CD4-positive, alpha-beta T cell treated with Interleukin-21 for 1 hour (primary cell): ENCODE measurements at places on chromosomes 16 and 17.
A peak's percentile ranks its signal among the peaks of the same experiment; 100 is the strongest.

GRCh38 chr17:63946440-63947363, 14.6 kb upstream of the CD79B start:
- peak; percentile 66 for DNase-seq

DNA sequence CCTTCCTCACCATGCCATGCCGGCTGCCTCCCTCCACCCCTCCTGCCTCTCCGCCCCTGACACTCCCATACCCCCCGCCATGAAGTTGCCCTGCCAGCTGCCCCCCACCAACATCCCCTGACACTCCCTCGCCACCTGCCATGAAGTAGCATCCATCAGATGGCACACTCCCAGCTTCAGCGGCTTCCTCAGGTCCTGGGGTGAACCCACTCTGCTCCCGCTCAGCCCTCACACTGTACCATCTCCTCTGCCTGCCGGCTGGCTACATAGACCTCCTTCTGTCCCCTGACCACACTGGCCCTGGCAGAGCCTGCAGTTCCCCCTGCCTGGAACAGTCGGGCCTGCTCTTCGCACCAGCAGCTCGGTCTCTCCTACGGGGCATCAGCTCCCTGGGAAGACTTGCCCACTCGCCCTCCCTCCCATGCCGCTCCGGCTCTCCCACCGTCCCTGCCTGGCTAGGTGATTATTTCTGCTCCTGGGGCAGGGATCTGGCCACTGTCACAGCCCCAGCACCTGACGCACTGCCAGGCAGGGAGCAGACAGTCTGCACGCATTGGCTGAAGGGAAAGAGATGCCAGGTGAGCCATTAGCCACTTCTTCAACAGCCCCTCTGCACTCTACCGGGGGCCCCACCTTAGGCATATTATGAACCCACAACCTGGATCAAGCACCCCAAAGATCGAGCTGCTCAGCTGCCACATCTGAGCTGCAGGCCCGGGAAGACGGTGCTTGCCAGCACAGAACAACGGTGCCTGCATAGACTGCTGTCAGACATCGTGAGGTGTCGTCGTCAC, 9.0 kb downstream of the CANT1 start:
- no peak for DNase-seq

- DNase-seq: peak; percentile 97
Observed at GRCh38 chr17:49361902-49362722, at the start of gene ZNF652. Gene ZNF652, minus strand, starts transcription at chr17:49362250. Its CDS starts 44,525 bp downstream, at chr17:49317725.

GRCh38 chr17:66387392-66387981, 85.1 kb downstream of the PRKCA start:
- no peak for DNase-seq

GRCh38 chr17:75411328-75412067, 6.0 kb upstream of the GRB2 start:
- DNase-seq: no peak

GRCh38 chr17:13004336-13004735, 13.5 kb downstream of the ELAC2 start:
- no peak for DNase-seq

DNA sequence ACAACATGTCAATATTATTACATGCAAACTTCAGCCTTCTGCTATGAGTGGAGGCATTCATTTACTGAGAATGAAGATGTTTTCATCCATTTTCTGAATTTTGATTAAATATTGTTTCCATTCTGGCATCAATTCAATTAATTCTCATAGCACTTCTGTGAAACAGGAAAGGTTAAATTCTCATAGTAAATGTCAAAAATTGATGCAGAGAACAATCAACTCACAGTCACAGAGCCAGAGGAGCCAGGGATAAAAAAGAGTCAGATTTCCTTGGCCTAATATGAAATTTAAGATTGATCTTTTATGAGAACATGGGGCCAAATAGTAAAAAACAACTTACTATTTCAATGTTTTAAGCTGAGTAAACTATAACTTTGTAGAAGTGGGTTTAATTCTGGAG, 183.8 kb upstream of the AXIN2 start:
- DNase-seq: no peak

- DNase-seq: no peak
Observed at GRCh38 chr17:36730857-36731490, 129.6 kb downstream of the MRM1 start.

- no peak for DNase-seq
Observed at GRCh38 chr16:90044111-90044551, 24.9 kb upstream of the DBNDD1 start.

DNA sequence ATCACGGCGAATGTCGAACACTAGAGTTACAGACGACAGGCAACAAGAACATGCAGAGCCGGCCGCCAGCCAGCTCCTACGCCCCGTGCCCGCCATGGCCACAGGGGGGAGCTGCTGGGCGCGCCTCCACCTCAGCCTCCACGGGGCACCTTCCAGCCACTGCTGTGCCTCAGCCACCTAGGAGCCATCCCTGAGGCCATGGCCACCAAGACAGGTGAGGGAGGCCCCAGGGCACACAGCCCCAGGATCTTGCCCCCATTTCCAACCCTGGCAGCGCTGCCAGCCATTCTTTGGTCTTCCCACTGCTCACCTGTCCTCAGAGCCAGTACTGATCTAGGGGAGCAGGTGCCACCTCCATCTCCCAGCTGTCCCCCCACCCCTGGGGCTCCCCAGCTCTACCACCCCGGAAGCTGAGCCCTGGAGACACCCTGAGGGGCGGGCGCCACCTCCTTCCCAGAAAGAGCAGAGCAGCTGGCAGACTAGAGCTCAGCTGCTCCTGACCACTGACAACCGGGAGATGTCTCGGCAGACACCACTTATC, 11.8 kb downstream of the GNPTG start:
- peak; percentile 68 for DNase-seq

- no peak for DNase-seq
Observed at GRCh38 chr17:2386400-2387085, 14.3 kb downstream of the MNT start.

DNA sequence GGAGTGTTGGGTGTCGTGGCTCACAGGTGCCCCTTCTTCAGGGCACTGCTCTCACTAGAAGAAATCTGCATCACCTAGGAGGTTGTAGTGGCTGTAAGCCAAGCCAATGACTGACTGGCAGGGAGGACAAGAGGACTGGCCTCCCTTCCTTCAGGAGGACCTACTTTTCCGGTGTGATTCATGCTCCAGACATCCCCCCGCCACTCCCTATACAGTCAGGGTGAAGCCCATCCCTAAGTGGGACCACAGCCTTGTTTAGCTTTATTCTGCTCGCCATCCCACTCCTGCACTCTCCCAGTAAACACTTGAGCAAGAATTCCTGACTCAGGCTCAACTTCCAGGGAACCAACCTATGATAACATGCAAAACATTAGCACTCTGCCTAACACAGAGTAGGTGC, 67.0 kb downstream of the PLCG2 start:
- DNase-seq: no peak

DNA sequence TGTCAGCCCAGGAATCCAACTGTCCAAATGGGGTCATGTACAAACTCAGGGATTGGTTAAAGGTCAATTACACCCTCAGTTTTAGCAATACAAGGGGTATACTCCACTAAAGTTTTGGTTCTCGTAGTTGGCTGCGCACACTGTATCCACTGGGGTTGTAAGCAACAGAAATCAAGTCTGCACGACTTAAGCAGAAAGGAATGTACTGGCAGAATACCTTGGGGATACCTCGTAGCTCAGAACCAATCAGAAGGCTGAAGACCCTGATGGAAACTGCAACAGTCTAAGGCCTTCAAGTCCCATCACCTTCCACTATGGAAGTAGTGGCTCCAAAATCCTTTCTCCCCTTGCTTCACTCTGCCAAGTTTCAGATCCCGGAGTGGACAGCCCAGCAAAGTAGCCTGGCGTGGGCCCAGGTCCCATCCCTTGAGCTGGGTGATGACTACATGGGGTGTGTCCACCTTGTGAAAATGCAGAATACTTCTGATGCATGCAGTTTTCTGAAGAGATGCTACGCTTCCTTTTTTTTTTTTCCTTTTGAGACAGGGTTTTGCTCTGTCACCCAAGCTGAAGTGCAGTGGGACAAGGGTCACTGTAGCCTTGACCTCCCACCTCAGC, 21.1 kb upstream of the RPH3AL start:
- DNase-seq: no peak

DNA sequence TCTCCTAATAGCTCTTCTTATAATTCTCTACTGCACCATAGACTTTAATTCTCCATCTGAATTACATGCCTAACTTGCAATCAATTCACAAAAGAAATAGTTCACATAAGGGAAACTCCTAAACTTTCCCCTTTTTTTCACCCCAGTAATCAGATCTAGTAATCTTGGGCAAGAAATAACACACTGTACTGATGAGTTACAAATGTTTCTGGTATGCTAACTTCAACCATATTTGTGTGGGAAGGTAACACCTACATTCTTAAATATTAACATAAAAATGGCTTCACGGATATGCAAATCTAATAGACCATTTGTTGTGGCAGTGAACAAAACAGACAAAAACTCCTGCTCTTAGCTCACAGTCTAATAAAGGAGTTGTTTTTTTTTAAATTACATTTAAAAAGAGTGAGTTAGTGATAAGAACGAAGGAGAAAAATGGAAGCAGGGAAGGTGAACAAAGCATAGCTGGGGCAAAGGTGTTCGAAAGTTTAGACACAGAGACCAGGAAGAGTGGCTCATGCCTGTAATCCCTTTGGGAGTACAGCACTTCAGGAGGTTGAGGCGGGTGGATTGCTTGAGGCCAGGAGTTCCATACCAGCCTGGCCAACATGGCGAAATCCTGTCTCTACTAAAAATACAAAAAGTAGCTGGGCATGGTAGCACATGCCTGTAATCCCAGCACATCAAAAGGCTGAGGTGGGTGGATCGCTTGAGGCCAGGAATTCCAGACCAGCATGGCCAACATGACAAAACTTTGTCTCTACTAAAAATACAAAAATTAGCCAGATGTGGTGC, 34.8 kb downstream of the CMTM3 start:
- no peak for DNase-seq

GRCh38 chr16:85832570-85833218, 33.2 kb downstream of the COX4I1 start:
- no peak for DNase-seq

DNA sequence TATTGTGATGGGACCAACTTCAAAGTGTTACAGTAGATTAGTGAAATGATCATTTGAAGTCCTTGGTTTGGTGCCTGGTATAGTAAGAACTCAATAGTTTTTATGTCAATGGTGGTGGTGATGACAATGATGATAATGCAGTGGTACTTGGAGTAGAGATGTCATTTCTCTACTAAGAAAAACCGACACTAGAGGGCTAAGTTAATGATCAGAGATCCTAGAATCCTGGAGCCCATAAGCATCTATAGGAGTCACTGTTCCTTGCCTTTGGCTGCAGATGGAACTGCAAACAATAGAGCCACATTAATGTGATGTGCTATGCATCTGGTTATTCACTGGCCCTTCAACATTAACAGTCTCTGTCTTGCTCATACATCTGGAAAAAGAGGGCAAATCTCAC, 103.8 kb downstream of the ANKFN1 start:
- no peak for DNase-seq

GRCh38 chr16:24346734-24347133, 90.6 kb downstream of the CACNG3 start:
- no peak for DNase-seq

- DNase-seq: no peak
Observed at GRCh38 chr16:13767215-13767614, 152.7 kb upstream of the ERCC4 start.

DNA sequence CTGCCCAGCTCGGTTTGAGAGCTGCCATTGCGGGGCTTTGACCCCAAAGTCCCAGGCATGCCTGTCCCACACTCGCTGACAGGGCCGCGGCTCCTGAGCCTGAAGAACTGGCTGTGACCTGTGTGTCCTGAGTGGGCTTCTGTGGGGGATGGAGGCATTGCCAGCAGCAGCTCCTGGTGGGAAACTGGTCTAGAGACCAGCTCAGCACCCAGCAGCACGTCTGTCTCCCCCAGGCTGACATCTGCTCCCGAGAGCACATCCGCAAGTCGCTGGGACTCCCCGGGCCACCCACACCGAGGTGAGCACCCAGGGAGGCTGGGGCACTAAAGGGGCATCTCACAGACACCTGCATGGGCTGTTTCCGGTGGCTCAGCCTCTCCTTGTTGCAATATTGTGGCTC, 13.4 kb downstream of the ENDOV start:
- no peak for DNase-seq

GRCh38 chr16:28511801-28512789, 5.5 kb upstream of the IL27 start:
- no peak for DNase-seq

- DNase-seq: no peak
Observed at GRCh38 chr17:9872852-9873251, 32.2 kb downstream of the RCVRN start.

GRCh38 chr16:50600582-50601283, 52.5 kb downstream of the NKD1 start:
- DNase-seq: no peak

- no peak for DNase-seq
Observed at GRCh38 chr17:35729405-35729833, 2.0 kb upstream of the RASL10B start.

DNA sequence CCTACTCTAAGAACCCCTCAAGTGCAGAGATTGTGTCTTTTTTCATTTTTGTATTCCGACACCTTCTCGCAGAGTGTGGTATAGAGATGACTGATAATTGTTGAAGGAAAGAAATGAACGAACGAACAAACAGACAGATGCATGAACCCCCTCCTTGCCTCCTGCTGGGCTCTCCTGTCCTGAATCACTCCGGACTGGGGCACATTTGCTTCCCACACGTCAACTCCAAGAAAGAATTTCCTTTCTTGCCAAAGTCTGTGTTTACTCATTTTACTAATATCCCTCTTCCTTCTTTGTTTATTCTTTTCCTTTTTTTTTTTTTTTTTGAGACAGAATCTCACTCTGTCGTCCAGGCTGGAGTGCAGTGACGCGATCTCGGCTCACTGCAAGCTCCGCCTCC, 37.5 kb upstream of the BHLHA9 start:
- DNase-seq: no peak

GRCh38 chr17:52035336-52035915, 123.1 kb downstream of the CA10 start:
- DNase-seq: no peak

DNA sequence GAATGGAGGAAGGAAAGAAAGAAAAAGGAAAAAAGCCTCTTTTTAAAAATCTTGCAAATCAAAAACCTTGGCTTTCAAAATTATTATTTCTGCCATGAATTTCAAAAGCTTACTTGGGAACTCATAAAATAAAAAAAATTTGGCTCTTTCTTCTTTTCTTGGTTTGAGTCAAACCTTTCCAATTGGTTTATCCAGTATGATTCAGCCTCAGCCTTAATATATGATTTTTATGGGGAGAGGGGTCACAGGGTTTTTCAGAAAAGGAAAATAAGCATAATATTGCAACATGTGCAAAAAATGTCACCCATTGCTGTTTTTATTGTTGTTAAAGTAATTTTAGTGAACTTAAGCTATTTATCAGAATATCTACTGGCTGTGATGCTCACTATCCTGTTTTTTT, 31.2 kb upstream of the HAPSTR1 start:
- no peak for DNase-seq

- DNase-seq: no peak
Observed at GRCh38 chr16:87484487-87485331, 8.1 kb downstream of the ZCCHC14 start.

DNA sequence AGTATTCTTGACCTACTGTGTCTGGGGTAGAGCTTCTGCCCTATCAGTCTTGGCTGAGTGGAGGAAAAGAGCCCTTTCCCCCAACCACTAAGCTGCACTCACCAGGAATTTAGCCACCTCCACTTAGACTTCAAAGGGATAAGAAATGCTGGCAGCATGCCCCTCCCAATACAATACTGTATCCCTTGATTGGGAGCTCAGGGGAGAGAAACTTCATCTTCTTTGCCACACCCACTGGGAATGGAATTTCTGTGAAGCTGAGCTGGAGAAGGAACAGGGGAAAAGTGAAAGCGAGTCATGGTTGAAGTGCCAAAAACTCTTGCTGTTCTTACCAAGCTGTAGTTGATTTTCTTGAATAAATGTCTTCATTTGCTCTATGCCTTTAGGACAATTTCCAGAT, 68.8 kb downstream of the CEP112 start:
- no peak for DNase-seq
